Dermis lymphatic vessel endothelial cell (primary cell): ENCODE measurements at places on chromosomes 5 and 9. TPM values are rescaled to one million over a fixed set of nuclear protein-coding genes. Genes with fewer than 3 reads are reported as not detected.

LRRTM2 gene
- 1.2 and 2.0 TPM in 2 replicates for total RNA-seq

TRPM6 gene
- 0.09 and 0.33 TPM in 2 replicates for total RNA-seq

TCERG1 gene
- 17.4 and 25.4 TPM in 2 replicates for total RNA-seq

MLANA gene
- total RNA-seq = not detected in 2 replicates

SLCO6A1 gene
- not detected in 2 replicates for total RNA-seq

FBP1 gene
- 0.09 and 0.33 TPM in 2 replicates for total RNA-seq

SMIM33 gene
- total RNA-seq = not detected in 2 replicates

ERP44 gene
- 8.9 and 9.0 TPM in 2 replicates for total RNA-seq

CDKN2B gene
- 5.7 and 10.3 TPM in 2 replicates for total RNA-seq

AFF4 gene
- total RNA-seq = 26.6 and 28.7 TPM in 2 replicates

SGCD gene
- total RNA-seq = 2.0 and 4.8 TPM in 2 replicates

GLRA1 gene
- not detected in 2 replicates for total RNA-seq

HTR4 gene
- total RNA-seq = not detected in 2 replicates

GRXCR2 gene
- not detected in 2 replicates for total RNA-seq

ANXA1 gene
- 294 and 868 TPM in 2 replicates for total RNA-seq

OTP gene
- not detected in 2 replicates for total RNA-seq

NR2F1 gene
- 63.1 and 74.9 TPM in 2 replicates for total RNA-seq

DMRT3 gene
- total RNA-seq = not detected in 2 replicates

C9orf50 gene
- total RNA-seq = not detected in 2 replicates

ABITRAM gene
- total RNA-seq = 3.8 and 4.2 TPM in 2 replicates
